Esophagus squamous epithelium (tissue), 5 donors: ENCODE measurements at places on chromosomes 2 and 18.

GRCh38 chr2:18084376-18084775 is 205.9 kb downstream of the KCNS3 start:
- no peak for DNase-seq

GRCh38 chr2:120976501-120977307 is 241.0 kb downstream of the GLI2 start:
- DNase-seq, result no peak

DNA sequence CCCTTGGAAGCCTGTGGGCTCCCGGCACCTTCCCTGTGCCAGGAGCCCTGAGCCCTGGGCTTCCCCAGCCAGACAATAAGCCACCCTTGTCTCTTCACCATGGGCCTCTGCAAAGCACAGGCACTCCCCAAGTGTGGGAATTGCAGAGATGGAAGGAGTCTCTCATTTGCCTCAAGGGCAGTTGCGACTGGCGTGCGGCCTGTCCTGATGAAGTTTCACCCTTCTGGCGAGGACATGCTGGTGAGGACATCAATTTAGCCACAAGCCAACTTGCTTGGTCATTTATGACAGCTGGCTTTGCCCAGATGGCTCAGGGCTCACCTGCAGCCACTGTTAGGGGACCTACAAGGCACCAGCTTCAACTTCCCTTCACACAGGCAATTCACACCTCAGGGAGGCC is 180.2 kb downstream of the ANAPC1 start:
- no peak for DNase-seq

DNA sequence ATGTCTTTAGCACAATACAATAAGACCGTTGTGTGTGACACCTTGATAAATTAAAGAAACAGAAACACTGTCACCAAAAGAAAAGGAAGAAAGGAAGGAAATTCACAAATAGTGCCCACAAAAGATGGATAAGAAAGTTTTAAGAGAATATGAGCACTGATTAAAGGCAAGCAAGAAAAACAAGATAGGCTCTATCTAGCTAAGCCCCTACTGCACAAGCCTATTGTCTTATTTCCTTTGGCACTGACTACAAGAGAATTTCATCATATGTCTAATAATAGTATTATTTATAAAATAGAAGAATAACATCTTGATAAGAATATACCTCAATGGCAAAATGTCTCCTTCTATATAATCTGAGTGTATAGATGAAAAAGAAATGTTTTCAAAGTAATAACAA is 335.7 kb downstream of the NCKAP5 start:
- DNase-seq, result no peak

DNA sequence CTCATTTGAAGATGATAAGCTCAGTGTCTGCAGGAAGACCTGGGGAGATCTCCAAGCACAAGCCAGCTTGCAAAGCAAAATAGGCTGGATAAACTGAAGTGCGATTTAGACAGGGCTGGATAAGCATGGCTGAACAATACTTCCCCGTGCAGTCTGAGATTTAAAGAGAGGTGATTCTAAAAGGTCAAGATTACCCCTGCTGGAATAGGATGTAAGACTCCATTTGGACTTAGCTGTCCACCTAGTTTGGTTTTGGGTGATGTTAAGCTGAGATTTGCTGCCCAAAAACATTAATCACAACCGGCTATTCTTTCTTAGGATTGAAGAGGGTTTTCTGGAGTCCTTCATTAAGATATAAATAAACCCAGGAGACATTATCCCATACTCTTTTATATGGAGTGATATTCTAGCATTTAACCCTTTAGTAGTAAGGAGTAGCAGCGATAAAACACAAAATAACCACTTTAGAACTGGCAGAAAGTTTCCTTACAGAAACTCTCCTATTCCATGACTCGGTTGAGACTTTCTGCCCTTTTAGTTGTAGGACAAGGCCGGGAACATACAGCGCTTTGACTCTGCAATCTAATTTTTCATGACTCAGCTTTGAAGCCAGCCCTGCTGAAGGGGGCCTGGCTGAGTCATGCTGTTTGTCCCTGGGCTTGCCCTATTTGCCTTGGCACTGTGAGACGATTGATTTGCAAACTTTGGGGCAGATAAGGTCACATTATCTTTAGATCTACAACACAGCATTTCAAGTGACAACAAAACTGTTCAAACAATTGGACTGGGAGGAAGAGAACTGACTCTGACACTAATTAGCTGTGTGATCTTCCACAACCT is 238.2 kb downstream of the GCA start:
- no peak for DNase-seq

- DNase-seq, result no peak
Observed at GRCh38 chr2:199869653-199870052, 18.7 kb upstream of the FTCDNL1 start.
